NCI-H460 (cell line): ENCODE measurements at places on chromosomes 5 and 9.

GRCh38 chr5:170161069-170161468, 55.4 kb downstream of the FOXI1 start:
- DNase-seq = no peak

GRCh38 chr5:143788401-143788800, 23.6 kb upstream of the HMHB1 start:
- no peak for DNase-seq

- DNase-seq = no peak
Measured at GRCh38 chr9:110573305-110573704, 6.2 kb downstream of the SVEP1 start.

- no peak for DNase-seq
Measured at GRCh38 chr5:91687430-91687829, 304.3 kb upstream of the ARRDC3 start.

- no peak for DNase-seq
Measured at GRCh38 chr5:53547226-53547625, 13.2 kb upstream of the NDUFS4 start.

- peak; percentile 19 for DNase-seq
Measured at GRCh38 chr9:6680797-6681146, 35.2 kb upstream of the GLDC start.

- DNase-seq = no peak
Measured at GRCh38 chr9:1469996-1470395, 419.8 kb downstream of the DMRT2 start.

- DNase-seq = no peak
Measured at GRCh38 chr9:98921732-98922131, 22.0 kb upstream of the COL15A1 start.

GRCh38 chr5:112219000-112219399, 200.1 kb downstream of the EPB41L4A start:
- DNase-seq = no peak

DNA sequence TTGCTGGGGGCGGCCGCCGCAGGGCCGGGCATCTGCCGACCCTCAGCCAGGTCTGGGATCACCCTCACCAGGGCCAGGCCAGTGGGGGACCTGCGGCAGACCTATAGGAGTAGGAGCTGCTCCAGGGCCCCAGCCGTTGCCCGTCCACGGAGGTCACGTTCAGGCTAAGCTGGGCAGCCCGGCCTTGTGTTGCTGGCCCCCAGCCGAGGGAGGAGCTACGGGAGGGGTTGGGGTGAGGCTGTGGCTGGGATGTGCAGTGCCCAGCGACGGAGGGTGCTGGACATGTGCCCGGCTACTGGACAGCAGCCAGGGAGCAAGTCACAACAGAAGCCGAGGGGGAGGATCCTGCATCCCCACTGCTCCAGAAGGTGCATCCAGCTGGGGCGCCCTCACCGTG, 39.6 kb upstream of the SLC6A19 start:
- DNase-seq = no peak

- DNase-seq = no peak
Measured at GRCh38 chr5:58405175-58405574, 54.7 kb downstream of the PLK2 start.

DNA sequence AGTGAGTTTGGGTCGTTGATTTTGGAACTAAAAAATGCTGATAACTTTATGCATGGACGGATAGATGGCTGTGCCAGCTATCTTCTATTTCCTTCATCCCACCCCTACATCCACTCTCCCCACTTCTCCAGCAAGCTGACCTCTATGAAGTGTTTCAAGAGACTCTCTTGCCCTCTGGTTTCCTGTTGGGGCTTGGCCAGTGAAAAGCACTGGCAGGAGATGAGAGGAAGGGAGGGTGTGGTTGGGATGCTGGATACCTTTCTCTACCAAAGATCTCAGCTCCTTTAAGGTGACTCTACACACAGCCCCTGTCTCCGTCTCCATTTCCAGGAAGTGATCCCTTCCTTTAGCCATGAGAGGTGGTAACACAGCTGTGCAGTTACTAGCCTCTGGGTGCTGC, 30.0 kb upstream of the JMY start:
- DNase-seq = no peak

- DNase-seq = no peak
Measured at GRCh38 chr9:132181796-132182313, 20.0 kb downstream of the NTNG2 start.

GRCh38 chr9:3525096-3525835, 535 bp downstream of the RFX3 start:
- no peak for DNase-seq

DNA sequence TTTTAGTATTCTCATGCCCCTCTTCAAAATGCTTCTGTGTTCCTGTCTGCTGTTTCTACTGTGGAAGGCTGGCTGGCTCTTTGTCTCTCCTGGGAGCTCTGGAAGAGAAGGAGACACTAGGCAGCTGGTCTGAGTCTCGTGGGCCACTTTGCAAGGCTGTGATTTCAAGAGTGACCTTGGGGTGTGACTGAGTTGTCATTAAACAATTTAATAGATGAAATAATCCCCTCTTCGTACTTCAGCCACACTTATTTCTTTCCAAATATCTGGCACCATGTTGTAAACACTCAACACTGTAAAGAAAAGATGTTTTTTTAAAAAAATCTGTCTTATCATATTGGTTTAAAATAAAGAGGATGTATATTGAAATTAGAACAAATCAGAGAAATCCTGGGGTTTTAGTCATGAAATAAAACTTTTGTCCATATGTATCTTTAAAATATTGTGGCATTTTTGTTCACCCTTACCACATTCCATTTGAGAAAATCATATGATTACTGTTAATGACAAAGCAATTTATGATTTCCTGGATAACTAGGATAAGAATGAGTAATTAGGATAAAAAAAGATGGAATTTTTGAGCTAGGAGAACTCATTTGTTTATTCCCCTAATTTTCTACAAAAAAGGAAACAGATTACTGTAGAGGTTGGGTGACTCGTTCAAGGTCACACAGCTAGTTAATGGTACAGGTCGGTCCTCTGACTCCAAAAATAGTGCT, 200.8 kb downstream of the MAT2B start:
- no peak for DNase-seq

DNA sequence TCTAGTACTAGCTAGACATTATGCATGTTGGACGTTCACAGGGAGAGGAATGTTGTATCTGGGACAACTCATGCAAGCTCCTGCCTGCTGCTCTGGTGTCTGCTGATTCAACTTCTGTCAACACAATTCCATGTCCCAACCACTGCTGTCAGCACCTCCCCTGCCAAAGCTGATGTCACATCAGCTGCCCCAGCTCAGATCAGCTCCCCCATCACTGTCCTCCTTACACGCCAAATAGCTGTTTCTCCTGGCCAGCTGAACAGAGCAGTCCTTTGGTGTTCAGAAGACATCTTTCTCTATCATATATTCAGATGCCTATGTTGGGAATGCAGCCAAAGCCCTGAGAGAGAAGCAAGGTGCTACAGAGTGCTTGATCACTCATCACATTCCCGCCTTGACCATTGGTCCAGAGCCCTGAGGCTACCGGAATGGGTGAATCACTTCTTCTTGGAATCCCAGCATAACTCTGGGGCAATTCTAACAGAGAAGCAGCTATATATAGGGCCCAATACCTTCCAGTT, 223.3 kb downstream of the SEC61B start:
- DNase-seq = no peak

DNA sequence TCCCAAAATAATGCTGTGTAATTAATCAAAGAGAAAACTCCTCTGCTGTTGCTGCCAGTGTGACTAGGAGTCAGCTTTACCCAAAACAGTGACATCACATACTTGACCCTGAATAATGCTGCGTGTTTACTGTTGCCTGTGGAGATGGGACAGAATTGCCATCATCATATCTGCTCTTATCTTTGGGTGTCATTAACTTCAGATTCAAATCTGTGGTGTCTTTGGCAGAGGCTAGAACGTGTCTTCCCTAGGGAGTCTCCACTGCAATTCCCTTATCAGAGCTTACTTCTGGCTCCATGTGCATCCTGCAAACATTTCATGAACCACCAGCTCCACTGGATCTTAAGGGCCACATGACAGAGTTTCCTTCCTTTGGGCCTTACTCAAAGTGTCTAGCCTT, 88.9 kb upstream of the MRPS30 start:
- DNase-seq = no peak

DNA sequence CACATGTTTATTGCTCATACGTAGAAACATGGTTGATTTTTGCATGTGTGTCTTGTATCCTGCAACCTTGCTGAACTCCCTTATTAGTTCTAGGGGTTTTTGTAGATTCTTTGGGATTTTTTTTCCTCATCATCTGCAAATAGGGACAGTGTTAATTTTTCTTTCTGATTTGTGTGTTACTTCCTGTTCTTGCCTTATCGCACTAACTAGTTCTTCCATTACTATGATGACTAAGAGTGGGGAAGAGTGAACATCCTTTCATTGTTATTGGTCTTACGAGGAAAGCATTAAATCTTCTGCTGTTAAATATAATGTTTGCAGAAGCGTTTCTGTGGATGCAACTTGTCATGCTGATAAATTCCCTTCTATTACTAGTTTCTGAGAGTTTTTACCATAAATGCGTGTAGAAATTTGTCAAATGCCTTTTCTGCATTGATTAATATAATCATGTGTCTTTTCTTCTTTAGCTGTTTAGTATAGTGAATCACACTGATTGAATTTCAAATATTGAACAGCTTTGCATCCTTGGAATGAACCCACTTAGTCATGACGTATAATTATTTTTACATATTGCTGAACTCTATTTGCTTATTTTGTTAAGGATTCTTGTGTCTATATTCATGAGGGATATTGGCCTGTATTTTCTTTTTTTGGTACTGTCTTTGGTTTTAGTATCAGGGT, 32.1 kb upstream of the RNF130 start:
- DNase-seq = no peak

DNA sequence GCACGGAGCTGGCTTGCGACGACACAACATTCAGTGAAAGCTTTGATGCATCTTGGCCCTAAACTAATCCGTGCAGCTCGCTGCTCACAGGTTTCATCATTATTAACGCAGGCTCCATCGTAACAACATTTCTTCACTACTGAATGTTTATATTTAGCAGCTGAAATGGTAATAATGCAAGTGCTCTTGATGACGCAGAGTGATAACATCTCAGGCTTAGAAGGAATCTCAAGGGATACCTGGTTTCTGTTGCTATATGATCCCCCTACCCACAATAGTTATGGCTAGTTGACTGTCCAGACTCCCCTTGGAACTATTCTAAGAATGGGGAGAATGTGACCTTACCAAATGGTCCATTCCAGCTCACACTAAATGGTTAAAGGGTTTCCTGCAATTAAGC, 36.2 kb downstream of the C5 start:
- no peak for DNase-seq

- no peak for DNase-seq
Measured at GRCh38 chr5:146753641-146754040, 124.9 kb downstream of the PPP2R2B start.

DNA sequence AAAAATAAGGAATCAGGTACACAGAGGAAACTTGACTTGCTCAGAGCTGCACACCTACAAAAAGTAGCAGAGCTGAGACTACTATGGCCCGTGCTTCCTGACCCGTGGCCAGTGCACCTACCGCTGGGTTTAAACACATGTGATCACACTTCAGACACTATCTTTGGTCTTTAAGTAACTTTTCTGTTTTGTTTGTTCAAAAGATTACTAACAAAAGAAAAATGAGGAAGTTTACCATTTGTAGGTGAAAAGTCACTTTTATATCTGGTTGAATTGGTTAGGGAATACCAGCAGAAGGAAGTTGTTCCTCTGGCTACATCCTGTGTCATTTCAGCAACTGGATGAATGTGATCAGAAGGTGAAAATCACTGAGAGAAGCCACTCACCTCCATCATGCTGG, 6.5 kb upstream of the SYK start:
- no peak for DNase-seq

GRCh38 chr5:72814864-72815263, 1.6 kb upstream of the TNPO1 start:
- no peak for DNase-seq

GRCh38 chr9:92720209-92720765, 44.3 kb downstream of the BICD2 start:
- no peak for DNase-seq

GRCh38 chr9:20351715-20352114, 270.6 kb downstream of the MLLT3 start:
- DNase-seq = no peak

- no peak for DNase-seq
Measured at GRCh38 chr5:79036769-79037168, 32.7 kb downstream of the DMGDH start.

DNA sequence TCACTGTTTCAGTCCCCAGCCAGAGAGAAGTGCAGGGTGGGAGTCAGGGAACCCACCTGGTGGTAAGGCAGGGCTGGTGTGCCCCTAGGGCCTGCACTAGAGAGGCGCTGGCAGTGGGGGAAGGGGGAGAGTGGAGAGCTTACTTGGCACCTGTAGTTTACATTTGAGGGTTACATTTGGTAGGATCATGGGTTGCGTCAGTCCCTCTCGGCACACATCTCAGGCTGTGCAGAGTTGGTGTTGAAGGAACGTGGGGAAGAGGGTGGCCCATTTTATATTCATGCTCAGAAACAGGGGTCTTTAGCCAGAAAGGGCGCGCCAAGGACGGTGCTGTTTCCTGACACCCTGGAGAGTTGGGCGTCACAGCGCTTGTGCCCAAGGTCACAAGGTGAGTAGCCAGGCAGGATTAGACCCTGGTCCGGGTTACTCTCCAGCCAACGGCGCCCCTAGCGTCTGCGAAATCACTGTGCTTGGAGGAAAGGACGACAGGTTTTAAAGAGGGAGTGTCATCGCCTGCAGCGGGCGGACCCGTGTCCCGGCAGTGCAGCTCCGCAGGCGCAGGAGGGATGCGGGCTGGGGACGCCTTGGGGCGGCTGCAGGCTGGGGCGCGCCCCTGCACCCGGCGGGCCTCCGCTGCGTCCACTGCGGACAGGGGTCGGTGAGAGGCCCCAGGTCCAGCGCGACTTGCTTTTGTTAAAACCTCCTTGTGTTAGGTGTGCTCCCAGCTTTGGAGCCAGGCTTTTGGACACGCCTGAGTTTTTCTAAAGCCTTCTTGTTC, 272.6 kb downstream of the FANCC start:
- no peak for DNase-seq

DNA sequence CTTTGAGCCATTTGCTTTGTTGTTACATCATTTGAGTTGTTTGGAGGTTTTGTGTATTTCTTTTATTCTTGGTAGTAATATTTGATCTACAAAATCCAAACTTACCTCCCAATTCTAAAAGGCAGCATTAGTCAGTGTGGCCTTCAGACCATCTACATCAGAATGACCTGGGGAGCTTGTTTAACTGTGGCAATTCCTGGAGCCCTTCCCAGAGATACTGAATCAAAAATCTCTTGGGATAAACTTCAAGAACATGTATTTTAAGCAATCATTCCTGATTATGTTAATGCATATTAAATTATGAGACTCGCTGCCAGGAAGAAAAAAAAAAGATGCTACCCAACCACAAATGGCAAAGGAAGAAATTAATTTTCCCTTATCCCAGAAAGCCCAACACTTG, 268.9 kb upstream of the PDE4D start:
- no peak for DNase-seq

GRCh38 chr5:151115272-151115905, 34.6 kb upstream of the TNIP1 start:
- DNase-seq = peak; percentile 61

- no peak for DNase-seq
Measured at GRCh38 chr5:68381060-68381459, 165.5 kb downstream of the PIK3R1 start.

- no peak for DNase-seq
Measured at GRCh38 chr9:129458155-129458661, 162.7 kb downstream of the C9orf50 start.
